ENCODE measurements at places on chromosomes 11 and 22. TPM values are rescaled to one million over a fixed set of nuclear protein-coding genes. Genes with fewer than 3 reads are reported as not detected.

DNA sequence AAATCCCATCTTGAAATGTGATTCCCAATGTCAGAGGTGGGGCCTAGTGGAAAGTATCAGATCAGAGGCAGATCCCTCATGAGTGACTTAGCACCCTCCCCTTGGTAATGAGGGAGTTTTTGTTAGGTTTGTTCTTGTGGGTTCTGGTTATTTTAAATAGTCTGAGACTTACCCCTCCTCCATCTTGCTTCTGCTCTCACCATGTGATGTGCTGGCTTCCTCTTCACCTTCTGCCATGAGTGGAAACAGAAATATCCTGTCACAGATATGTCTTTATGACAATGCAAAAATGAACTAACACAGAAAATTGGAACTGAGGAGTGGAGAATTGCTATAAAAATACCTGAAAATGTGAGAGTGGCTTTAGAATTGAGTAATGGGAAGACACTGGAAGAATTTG, 33.1 kb downstream of the TMEM225 start:
- DNase-seq, result no peak

The MMP8 gene
- total RNA-seq, result 1.2 TPM

GRCh38 chr11:90355200-90355599, 132.4 kb upstream of the CHORDC1 start:
- no peak for DNase-seq

The BEST1 gene
- 5.8 TPM for total RNA-seq

DNA sequence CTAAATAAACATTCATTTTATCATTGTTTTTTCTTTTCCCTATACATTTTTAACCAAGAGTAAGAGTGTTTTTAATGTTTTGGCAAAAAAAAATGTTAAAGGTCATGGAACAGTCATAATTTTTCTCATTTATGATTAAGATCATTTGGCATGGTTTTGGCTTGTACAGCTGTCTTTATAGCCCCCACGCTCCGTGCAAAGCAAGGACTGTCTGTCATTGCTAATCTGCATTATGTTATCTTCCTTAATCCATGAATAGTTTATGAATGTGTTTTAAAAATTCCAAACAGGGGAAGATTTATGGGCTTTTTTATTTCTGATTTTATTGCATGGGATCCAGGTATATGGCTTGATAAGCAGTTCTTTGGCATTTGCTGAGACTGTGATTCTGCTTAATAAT, 28.1 kb downstream of the PGM2L1 start:
- DNase-seq, result no peak

DNA sequence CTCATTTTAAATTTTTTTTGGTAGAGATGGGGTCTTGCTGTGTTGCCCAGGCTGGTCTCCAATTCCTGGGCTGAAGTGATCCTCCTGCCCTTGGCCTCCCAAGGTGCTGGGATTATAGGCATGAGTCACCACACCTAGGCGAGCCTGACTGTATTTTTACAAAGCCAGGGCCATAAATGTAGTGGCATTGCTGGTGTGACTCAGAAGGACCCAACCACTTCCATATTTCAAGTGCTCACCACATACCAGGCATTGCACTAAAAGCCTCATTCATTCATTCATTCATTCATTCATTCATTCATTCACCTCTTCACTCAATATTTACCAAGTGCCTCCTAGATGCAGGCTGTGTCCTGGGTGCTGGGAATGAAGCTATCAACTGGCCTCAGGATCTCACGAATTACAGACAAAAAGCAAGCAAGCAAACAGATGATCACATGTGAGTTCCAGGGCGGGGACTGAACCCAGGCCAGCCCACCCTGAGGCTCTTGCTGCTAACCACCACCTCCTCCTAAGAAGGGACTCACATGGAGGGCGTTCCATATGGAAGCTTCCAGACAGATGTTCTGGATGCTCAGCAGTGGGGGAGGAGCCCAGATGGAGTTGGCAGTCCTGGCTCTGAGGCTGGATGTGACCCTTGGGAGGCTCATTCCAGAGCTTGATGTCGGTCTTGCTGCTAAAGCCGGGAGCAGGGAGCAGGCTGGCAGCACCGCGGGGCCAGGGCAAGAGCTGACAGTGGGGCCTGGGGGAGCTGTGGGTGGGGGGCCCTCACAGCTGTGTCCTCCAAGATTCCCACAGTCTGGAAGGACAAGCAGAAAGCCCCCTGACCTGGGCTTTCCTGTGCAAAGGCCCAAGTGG, 158.8 kb downstream of the CTTN start:
- DNase-seq, result peak; percentile 71

GRCh38 chr11:15629690-15630321, 515.1 kb downstream of the INSC start:
- no peak for DNase-seq

DNA sequence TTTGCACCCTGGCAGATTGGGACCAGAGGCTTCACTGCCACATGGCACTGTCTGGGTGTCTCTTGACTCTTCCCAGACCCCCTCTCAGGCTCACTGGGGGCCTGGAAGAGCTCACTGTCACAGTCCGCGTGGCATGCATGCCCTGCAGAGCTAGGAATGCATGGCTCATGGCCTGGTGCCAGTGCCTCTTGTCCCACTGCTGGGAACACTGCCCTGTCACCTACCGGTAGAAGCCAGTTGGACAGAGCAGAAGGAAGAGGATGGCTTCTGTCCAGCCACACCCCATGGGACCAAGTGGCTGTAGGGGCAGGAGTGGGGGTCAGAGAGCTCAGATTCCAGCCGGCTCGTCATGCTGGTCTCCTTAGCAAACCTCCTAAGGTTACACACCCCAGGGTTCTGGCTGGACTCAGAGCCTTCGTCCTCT, 29.7 kb downstream of the MB start:
- DNase-seq, result no peak

GRCh38 chr22:42314709-42315391, 44.4 kb upstream of the TCF20 start:
- DNase-seq, result no peak

DNA sequence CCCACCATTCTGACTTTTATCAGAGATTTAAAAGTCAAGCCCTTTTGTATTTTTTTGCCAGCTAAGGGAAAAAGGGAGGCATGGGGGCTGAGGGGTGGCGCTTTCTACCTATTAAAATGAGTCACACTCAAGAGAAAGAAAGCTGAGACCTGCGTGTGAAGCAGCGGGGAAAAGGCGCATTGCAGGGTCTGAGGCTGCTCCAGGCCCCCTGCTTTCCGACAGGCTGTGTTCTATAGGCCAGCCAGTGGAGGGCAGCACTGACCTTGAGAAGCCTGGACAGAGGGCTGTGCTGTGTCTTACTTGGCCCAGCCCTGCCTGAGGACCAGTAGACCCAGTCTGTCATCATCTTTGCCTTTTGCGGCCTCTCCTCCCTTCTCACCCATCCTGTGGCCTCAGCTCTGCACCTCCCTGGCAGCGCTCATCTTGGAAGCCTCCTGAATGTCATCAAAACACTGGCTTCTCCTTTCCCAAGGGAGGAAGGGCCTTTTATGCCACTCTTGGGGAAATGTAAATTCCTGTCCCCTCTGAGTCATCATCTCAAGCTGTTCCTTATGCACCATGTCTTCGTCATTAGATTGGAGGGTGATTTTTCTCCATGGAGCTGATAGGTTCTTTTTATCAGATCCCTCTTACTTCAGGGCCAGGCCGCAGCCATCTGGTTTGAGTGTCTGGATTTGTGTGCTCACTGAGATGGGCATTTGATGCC, 12.6 kb upstream of the MAPK8IP1 start:
- DNase-seq, result peak; percentile 77

DNA sequence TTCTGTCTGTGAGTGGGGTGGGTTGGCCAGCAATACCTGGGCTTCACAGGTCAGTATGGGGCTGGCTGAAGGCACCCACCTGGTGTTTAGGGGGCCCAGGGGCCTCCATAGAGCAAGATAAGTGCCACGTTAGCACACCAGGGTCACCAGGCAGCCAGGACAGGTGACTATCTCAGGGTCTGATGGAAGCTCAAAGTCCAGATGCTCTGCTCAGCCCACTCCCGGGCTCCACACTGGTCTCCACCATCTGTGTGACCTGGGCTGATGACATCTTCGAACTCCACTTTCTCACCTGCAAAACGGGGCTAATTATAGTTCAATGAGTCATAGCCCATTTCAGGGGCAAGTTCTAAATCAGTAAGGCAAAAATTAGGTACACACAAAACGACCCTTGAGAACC, 39.4 kb upstream of the PRDM11 start:
- no peak for DNase-seq
